ENCODE measurements at places on chromosomes 11 and 22.

DNA sequence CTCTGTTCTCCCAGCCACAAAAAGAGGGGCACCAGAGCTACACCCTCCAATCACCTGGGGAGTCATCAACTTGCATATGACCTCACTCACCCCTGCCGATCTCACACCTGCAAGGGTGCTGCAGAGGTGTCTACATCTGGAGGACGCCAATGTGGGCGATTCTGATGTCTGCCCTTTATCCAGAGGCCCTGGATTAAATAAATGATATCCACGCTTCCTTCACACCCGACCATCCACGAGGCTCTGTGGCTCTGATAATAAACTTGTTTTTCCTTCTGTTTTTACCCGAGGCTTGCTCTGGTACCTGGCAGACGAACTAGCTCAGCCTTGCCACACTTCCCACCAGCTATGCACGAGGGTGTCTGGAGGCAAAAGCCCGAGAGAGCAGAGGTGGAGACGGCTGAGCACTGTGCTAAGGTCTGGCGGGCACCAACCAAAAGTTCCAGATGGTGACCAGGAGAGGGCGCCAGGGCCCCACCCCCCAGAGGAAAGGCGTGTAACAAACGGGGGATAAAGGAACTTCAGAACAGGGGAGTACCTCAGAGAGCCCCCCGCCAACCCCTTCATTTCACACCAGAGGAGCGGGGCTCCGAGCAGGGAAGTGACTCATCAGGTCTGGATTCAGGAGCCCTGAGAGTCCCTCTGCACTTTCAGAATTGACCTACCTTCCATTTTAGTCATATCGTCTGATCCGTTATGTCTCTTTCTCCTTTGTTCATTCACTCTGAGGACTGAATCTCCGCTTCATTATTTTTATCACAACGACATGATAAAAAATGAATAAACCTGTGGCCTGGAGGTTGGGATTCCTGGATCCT lies 13.5 kb downstream of the SCN3B start:
- no peak for DNase-seq

DNA sequence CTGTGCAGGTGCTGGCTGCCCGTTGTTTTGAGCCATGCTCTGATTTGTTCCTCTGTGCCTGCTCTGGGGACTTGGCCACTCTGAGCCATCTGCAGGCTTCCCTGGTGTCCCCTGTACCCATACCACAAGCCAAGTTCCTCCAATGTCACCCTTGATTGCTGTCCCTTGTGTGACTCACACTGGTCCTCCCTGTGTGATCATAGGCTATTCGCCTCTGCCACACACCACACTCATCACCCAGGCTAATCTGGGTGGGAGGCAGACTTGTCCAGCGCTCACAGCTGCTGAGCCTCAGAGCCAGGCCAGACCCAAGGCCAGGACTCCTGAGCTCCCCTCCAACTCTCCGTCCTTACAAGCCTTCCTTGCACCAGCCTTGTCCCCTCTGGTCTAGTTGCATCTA lies 31.7 kb downstream of the IGF2 start:
- no peak for DNase-seq

DNA sequence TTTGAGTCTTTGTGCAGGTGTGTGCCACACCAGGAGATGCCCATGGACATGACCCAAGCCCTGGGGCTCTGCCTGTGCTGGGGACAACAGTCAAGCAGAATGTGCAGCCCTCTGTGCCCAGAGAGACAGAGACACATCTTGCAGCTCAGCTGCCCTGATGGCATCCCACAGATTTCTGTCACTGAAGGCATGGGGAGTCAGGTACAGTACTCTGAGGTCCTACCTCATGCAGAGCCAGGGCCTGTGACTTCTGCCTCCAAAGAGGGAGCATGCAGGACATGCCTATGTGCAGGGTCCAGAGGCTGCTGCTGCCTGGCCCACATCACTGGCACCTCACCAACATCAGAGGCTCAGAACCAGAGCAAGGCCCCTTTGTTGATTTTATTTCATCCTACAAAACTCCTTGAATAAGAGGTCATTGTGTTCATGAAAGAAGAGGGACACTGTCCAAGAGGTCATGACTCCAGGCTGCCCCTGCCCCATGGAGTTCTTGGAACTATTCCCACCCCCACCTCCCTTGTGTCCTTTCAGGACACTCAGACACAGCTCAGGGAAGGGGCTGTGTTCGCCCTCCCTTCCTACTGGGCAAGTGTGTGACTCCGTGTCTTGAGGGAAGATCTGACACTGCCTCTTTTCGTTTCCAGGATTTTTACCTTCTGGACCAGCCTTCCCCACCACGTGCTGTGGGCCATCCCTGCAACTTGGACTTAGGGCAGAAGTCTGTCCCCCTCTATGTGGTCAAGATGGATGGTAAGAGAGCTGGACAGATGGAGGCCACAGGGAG lies 62.3 kb downstream of the BTG4 start:
- no peak for DNase-seq

DNA sequence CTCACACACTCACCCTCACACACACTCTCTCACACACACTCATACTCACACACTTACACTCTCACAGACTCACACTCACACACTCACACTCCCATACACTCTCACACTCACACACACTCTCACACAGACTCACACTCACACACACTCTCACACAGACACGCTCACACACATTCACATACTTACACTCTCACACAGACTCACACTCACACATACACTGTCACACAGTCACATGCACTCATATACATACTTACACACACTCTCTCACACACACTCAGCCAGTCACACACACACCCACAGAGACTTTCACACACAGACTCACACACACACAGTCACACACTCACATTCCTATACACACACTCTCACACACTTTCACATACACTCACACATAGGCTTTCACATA lies 1478.8 kb downstream of the BRD1 start:
- no peak for DNase-seq

GRCh38 chr11:77347948-77348347 lies 46.5 kb upstream of the GDPD4 start:
- no peak for DNase-seq

DNA sequence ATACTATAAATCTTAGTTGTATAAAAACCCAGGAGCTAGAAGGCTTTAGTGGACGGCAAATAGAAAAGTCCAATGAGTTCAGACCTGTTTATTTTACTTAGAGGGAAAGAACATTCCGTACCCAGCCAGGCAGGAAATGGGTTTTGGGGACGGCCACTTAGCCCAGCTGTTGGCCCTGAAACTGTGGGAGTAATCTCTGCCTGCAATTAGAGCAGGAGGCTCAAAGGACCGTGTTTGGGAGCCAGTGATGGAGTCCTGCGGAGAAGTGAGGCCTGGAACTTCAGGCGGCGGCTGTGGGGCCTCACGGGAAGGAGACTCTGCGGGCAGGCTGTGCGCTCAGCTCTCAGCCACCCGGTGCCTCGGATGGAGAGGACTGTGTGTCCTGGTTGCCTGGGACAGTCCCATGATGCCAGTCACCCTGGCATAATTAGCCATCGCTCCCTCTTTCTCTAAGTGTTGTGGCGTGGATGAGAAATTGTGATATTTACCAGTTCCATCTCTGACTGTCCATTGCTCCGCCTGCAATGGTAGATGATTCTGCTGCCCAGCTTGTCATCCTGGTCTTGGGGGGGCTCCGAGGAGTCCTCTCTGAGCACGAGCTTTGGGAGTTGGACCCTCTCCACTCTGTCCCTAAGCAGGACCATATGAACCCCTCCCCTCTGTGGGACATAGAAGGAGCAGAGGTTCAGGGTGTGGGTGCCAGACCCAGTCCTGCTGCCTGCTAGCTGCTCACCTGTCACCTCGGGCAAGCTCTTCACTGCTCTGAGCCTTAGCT lies 530.3 kb downstream of the TBC1D22A start:
- DNase-seq = no peak

GRCh38 chr22:36336246-36337182 lies 51.3 kb downstream of the MYH9 start:
- no peak for DNase-seq

Data from tibial nerve (tissue), 4 donors.